ENCODE measurements at places on chromosomes 2 and 18.

GRCh38 chr2:25738383-25739343, 65.3 kb upstream of the DTNB start:
- no peak for DNase-seq

GRCh38 chr2:175004730-175004979, 526 bp downstream of the CHN1 start:
- DNase-seq = no peak

- DNase-seq = no peak
Measured at GRCh38 chr18:73331212-73331772, 463.5 kb upstream of the NETO1 start.

DNA sequence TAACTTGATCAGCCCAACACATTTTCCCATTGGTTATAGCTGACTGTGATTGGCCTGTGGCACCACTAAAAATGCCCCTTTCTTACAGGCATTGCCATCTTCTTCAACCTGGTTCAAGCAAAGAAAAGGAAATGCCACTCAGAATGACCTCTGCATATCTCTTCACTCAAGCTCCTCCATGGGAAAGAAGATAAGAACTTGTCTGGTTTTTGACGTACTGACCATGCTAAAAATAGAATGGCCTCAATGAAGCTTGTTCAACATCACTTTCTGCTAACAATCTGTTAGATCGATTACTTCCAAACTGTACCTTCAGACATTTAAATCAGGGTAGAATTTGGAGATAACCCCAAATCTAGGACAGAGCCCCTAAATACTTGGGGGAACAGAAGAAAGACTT, 109.5 kb downstream of the CABYR start:
- no peak for DNase-seq

GRCh38 chr2:100126201-100126600, 16.2 kb downstream of the AFF3 start:
- no peak for DNase-seq

GRCh38 chr2:16204886-16205620, 264.7 kb downstream of the MYCN start:
- no peak for DNase-seq

- DNase-seq = no peak
Measured at GRCh38 chr2:16640867-16641266, 24.8 kb downstream of the CYRIA start.

GRCh38 chr2:239856620-239857285, 168.4 kb downstream of the NDUFA10 start:
- no peak for DNase-seq

DNA sequence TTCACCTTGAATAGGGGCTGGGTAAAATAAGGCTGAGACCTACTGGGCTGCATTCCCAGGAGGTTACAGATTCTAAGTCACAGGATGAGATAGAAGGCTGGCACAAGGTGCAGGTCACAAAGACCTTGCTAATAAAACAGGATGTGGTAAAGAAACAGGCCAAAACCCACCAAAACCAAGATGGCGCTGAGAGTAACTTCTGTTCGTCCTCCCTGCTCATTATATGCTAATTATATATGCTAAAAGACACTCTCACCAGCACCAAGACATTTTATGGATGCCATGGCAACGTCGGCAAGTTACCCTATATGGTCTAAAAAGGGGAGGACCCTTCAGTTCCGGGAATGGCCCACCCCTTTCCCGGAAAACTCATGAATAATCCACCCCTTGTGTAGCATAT, 711.5 kb upstream of the KLHL29 start:
- DNase-seq = no peak

GRCh38 chr2:28334527-28334894, 58.1 kb upstream of the FOSL2 start:
- DNase-seq = no peak

DNA sequence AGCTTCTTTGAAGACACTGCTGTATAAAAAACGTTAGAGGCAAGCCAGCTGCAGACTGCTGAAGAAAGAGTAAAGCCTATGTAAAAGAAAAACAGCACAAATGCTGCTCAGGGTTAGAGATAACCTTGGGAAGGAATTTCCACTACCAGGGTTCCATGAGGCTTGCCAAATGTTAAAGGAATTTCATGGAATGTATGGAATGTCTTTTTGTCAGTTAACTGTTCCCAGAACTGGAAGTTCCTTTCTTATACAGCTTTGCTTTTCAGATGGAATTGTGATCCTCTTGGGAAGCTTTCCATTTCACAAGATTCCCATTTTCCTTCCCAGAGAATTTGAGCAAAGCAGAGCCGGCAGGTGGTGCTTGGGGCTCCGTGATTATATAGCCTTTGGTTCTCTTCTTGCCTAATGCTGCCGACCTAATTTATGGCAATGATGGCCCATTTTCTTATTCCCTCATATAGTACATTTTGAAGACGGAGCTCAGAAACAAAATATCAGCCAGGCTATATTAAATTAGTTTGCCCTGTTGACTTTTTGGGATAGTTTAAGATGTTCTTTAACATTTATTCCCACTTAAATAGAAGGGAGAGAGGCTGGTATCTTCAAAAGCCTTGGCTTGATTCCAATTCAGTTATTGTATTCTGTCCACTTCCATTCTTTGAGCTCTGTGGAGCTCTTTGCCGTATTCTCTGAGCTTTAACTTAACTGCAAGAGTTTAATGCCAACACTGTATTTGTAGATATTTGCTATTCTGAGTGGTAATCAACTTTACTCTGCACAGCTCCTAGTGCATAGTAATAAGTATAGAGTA, 162.3 kb downstream of the PHLPP1 start:
- DNase-seq = no peak

DNA sequence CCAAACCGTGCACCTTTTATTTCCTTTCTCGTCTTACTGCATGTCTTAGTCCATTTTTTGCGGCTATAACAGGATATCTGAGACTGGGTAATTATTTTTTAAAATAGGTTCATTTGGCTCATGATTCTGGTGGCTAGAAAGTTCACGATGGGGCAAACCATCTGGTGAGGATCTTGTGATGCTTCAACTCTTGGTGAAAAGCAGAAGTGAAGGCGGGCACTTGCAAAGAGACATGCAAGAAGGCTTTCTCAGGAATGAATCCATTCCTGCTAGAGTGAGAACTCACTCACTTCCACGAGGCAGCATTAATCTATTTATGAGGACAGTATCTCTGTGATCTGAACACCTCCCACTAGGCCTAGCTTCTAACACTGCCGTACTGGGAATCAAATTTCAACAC, 327.1 kb upstream of the RBMS1 start:
- peak; percentile 22 for DNase-seq

- DNase-seq = peak; percentile 61
Measured at GRCh38 chr2:177551989-177552421, 159.4 kb downstream of the AGPS start.

DNA sequence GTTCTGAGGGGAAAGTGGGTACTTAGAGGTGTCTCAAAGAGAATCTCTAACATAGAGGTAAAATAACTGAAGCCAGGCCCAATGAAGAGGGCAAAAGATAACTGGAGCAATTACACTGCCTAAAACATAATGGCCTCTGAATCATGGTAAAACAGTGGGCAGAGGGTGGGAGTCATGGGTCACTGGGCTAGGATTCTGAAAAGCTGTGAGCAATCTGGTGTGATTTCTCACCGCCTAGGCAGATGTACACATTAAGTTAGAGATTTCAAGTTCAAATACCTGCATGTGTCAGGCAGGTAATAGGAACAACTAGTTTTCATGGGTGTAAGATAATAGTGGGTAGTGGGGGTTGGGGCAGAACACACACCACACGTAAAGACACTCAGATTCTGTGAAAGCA, 45.6 kb downstream of the INSIG2 start:
- no peak for DNase-seq

- no peak for DNase-seq
Measured at GRCh38 chr18:33051407-33051806, 278.6 kb upstream of the KLHL14 start.

DNA sequence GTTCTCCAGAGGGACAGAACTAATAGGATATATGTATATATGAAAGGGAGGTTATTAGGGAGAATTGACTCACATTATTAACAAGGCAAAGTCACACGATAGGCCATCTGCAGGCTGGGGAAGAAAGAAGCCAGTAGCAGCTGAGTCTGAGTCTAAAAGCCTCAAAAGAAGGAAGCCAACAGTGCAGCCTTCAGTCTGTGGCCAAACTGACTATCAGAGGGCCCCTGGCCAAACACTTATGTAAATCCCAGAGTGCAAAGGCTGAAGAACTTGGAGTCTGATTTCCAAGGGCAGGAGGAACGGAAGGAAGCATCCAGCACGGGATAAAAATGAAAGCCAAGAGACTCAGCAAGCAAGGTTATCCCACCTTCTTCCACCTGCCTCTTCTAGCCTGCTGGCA, 108.0 kb upstream of the LDLRAD4 start:
- DNase-seq = no peak

GRCh38 chr2:239846789-239847676, 178.1 kb downstream of the NDUFA10 start:
- no peak for DNase-seq

GRCh38 chr2:122078451-122078850, 323.0 kb downstream of the TSN start:
- DNase-seq = no peak

DNA sequence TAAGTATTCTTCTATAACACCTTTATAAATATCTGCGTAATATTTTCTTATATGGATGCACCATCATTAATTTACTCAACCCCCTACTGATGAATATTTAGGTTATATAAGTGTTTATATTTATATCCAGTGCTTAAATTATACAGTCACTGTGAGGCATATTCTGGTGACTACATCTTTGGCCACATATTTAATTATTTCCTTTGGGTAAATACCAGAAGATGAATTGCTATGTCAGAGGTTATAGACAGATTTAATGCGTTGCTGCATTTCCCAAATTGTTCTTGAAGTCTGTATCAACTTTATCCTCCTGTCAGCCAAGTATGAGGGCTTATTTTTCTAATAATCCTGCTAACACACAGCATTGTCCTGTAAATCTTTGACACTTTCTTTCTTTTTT, 18.7 kb downstream of the DYSF start:
- DNase-seq = no peak

DNA sequence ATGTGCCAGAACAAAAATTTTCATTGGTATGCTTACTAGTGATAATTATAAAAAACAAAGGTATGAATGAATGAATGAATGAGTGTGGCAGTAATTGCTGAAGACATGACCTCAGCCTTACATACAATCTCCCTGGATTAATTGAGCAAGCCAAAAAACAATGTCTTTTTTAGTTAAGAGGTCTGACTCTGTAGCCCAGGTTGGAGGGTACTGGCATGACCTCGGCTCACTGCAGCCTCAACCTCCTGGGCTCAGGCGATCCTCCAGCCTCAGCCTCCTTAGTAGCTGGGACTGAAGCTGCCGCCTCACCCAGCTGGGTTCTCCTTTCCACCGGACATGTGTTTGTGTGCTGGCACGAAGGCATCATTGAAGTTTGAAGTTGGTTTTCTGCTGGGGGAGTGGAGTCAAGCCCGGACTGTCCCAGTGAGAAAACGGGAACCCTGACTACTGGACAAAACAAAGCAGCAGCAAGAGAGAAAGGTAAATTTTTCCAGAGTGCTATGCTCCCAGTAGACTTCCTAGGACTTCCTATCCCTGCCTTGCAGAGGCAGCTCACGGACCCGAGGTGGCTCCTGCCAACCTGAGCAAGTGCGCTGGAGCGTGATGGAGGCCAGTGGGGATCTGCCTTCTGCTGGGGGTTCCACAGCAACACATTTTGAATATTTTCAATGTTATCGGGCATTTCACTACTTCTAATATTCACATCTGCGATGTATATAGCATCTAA, 6.4 kb upstream of the IMP4 start:
- DNase-seq = peak; percentile 70

DNA sequence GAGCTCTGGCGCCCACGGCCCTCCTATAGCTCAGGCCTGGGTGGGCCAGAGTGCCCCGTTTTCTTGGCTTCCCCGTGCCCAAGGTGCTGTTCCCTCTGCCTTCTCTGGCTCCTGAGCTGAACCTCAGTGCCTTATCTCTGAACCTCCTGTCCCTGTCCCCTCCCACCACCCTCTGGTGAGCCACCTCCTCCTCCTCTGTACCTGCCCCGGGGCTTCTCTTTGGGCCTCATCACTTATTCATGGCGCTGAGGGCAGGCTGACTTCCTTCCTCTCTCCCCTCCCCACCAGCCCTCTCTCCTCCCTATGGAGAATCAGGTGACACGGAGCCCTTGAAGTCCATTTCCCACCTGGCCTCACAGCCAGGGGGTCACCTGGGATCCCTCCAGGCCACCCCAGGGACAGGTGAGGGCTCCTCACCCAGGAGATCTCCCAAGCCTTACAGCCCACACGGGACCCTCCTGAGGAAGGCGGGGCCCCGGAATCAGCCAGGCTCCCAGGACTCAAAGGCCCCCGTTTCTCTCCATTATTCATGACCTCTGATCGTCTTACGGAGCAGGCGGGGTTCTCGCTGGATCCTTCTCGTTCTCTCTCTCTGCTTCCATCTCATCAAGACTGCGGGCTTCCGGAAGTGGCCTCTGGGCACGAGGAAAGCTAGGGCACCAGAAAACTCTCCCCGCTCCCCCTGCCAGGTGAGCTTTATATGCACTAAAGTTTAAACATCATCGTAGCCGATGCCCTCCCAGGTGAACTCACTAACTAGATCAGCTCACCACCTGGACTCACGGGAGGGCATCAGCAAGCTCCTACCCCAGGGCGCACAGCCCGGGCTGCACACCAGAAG, at the start of gene LOXHD1:
Gene LOXHD1 (minus strand): TSS at position 106 of the 841 bp plus-strand sequence. CDS start 187 bp downstream, outside the sequence.
- DNase-seq = no peak

DNA sequence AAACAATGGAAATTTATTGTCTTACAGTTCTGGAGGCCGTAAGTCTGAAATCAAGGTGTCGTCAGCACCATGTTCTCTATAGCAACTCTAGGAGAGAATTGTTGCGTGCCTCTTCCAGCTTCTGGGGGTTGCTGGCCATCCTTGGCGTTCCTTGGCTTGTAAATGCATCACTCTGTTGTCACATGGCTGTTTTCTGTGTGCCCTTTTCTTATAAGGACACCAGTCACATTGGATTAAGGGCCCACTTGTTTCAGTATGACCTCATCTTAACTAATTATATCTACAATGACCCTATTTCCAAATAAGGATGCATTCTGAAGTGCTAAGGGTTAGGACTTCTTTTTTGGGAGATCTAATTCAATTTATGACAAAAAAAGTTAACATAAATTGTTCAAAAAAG, 1.4 kb upstream of the PLEK start:
- no peak for DNase-seq

DNA sequence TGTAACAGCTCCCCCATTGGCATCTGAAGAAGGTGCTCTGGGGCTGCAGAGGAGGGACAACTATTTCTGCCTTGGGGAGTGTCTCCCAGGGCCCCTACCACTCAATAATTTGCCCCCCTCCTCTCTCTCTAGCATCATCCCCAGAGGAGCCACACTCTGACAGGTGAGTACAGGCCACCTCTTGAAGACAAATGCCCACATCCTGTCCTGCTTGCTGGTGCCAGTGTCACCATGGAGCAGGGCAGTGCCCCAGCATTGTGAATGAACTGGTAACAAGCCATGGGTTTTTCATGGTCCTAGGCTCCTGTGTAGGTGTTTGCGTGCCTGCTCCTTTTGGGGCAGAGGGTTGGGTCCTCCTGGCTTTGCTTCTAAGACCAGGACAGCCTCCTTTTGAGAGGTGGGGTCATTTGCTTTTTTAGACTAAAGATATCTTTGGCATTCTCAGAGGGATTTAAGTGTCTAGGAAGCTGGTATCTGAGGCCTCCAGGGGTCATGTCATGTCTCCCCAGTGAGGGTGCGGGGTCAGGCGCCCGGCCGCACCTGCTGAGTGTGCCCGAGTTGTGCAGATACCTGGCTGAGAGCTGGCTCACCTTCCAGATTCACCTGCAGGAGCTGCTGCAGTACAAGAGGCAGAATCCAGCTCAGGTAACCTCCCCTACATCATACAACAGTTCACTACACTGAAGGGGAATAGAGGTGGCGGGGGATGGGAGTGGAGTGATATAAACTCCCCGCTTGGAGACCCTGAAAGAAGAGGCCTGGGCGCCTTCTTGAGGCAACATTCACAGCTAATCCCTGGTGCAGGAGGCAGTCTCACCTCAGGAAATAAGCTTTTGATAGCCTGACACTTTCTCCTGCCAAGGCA, 1.8 kb downstream of the RETREG2 start:
- no peak for DNase-seq

All from SK-N-DZ (cell line).